RWPE2 (cell line): ENCODE measurements at places on chromosomes 3 and 15.

DNA sequence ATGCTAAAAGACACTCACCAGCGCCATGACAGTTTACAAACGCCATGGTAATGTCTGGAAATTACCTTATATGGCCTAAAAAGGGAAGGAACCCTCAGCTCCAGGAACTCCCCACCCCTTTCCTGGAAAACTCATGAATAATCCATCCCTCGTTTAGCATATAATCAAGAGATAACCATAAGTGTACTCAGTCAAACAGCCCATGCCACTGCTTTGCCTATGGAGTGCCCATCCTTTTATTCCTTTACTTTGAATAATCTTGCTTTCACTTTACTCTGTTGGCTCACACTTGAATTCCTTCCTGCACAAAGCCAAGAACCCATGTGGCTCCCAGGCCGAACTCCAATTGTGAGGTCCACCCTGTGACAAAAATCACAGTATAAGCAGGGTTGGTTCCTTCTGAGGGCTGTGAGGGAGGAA is 19.1 kb upstream of the FSTL1 start:
- DNase-seq = no peak

GRCh38 chr15:31857194-31857593 is 173.1 kb upstream of the CHRNA7 start:
- DNase-seq = no peak

DNA sequence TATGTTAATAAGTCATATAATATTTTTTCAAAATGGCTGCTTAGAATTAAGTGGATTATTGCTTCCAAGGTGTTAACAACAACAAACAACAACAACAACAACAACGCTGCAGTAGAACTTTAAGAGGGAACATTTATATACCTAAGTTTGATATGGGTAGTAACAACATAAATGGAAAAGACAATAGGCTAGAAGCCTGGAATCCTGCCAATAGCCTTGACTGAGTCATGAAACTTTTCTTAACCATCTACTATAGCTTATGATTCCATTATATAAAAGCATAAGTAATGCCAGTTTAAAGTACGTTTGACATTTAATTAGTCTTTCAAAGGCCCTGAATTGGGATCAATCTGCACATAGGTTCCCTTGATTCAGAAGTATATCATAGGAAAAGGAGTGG is 31.2 kb downstream of the SATB1 start:
- DNase-seq = no peak

- DNase-seq = no peak
These were observed 58.9 kb downstream of the TMEM41A start for GRCh38 chr3:185439745-185440466.

GRCh38 chr3:68893600-68894239 is 38.6 kb downstream of the TAFA4 start:
- DNase-seq = no peak

GRCh38 chr3:157059181-157059580 is 100.8 kb downstream of the CCNL1 start:
- DNase-seq = no peak
